ENCODE measurements at places on chromosomes 12 and 14.

GRCh38 chr12:57099047-57099714, 10.3 kb downstream of the NAB2 start:
- DNase-seq: no peak

DNA sequence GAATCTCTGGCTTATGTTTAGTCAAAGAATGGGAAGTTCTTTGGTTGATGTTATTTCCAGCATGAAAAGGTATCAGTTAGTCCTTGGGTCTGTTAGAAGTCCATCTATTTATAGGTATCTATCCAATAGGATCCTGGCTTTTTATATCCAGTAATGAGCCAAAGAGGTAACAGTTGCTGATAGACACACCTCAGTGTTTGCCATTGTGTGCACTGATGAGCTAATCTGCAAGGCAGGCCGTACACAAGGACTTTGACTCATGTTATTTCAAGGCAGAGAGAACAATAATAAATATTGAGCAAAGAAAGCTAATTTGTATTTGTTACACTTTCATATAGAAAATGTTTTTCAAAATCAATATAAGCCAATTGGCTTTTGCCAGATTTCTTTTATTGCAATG, 56.4 kb downstream of the GLT1D1 start:
- DNase-seq: no peak

DNA sequence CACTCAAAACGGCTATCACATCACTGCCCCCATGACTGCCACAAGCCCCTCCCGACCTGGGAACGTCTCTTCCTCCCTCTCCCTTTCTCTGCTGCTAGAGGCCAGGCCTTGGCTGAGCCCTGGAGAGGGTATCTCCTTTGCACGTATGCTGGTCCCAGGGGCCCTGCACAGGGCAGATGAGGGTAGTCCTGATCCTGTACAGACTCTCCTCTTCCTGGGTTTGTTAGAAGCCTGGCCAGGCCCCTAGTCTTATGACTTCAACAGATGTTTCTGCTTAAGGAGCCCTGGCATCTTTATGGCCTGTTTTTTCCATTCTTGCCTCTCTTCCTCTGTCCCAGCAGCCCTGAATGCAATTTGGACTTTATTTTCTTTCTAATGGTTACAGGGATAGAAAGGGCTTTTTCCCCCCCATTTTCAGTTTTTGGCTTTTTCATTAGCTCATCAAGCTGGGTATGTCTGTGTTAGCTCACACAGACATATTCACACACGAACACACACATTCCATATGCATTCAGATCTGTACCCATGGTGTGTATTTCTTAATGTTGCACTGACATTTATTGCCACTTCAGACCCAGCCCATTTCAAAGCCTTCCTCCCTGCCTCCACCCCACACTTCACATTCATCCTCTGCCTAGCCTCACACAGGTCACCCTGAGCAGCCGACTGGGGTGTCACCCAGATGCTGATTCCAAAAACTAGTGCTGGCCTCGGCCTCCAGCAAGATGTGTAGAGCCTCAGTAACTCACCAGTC, 203.2 kb downstream of the ZFP36L1 start:
- DNase-seq: no peak

DNA sequence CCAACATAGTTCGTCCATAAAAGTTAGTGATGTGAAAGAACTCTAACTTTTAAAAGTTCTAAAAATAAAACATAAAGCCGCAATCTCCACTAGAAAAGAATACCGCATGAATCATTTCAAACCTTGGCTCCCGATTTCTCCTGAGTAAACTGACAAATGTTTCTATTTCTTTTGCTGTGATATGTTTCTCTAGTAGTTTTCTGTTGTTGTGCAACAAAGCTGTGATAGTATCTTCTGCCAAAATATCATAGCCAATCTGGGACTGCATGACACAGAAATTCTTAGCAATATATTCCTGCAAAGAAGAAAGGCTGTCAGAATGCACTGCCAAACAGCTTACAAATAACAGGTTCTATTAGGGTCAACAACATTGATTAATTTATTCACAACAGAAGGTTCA, 174.0 kb downstream of the ITPR2 start:
- no peak for DNase-seq

- DNase-seq: no peak
Measured at GRCh38 chr14:30450631-30451545, 108.1 kb upstream of the G2E3 start.

DNA sequence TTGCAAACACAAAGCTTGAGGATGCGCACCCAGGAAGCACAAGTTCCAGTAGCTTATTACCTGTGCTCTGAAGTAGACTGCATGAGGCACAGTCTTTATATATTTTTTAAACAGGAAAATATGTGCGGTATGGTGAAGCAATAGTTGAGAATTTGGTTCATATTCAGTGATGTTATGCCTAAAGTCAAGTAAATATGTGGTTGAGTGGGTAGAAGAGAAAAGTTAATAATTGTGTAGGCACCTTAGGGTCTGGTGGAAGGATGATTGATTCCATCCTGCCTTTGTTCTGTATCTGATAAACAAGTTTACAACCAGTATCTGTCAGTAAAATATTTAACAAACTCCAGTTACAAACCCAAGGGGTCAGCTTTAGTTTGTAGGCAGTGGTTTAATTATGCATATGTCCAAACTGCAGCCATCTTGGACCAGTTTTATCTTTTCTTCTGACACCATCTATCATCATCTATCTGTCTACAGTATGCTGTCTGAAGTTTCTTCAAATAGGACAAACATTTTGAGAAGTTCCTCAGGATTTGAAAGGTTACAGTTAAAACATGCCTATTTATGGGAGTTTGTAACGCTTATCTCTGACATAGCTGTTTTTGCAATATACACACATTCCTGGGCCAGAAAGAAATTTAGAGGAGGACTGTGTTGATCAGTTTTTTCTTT, 10.8 kb downstream of the SINHCAF start:
- DNase-seq: no peak
